Activated B cell treated with CpG ODN at 0.5 μM for 24 hours (primary cell): ENCODE measurements at places on chromosomes 7 and 10.

DNA sequence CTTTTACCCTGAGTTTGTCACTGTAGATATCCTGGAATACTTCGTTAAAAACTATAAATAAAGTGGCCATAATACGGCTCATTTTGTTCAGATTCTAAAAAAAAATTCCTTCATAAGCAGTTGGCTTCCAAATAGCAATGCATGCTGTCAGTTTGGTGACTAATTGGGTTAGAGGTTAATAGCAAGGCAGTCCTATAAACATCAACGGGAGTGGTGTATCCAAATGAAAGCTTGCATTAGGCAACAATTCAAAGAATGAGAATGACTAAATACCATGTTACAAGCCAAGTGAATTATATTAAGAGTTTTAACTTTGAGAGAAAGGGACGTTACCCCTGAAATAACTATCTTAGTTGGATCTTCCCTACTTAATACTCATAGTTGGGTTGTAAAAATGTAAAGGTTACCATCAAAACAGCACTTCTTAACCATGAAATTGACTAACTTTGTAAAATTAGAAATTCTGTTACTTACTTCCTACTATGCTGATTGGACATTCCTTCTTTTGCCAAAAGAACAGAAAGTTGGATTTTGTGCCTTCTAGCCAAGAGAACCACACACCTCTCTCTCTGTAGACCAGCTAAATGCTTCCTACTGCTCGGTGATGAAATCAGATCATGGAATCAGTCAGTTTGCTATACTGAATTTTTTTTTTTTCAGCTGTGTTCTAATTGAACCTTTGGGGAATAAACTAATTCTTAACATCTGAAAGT lies 98.0 kb downstream of the KAT6B start:
- no peak for DNase-seq

DNA sequence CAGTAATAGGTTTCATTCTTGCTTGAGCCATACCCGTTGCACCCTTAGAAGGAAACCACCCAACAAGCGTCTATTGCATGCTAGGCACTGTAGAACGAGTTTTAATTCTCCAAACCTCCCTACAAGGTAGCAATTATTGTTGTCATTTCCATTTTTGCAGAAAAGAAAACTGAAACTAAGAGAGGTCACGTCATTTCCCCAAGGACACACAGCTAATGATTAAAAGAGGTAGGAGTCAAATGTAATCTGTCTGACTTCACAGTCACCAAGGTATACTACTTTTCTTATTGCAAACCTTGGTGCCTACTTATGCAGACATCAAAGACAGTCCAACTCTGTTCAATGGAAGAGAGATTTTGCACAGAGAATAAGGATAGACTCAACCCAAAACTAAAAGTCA lies 49.1 kb upstream of the C1QL3 start:
- no peak for DNase-seq

DNA sequence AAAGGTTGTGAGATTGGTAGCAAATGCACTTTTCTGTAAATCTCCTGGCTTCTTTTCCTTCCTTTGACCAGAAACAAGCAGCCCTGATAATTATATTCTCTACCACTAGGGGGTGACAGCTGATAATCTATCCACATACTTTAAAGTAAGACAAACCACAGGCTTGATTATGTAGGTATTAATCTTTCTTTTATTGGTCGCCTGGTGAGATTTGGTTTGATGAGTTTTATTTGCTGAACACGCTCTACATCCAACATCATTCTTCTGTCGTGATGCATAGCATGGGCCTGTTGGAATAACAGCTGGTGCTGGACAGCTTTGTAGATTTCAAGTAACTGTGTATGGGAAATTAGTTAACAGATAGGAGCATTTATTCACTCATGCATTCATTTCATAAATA lies 63.5 kb downstream of the ZNF365 start:
- no peak for DNase-seq

DNA sequence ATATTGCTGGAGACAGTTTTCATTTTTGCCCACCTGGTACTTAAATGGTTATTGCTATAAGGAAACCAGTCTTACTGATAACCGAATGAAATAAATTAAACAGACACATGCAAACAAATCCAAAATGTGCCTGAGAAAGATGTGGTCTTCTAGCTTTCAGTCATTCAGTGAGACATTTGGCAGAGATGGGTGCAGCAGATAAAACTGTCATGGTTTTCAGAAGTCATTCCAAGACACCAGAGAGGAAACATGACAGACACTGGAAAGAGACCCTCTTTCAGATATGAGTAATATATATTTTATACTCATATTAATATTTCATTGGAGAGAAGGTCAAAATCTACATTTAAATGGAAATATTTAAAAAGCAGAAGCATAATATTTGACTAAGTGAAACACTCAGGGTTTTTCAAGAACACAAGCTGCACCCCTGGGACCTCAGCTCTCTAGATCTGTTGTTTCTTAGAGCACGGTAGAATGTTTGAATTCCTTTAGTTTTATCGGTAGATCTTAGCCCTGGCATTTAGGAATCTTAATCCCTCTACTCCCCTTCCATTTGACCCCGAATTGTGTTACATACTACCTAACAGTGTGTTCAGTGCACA lies 246.1 kb downstream of the AUTS2 start:
- no peak for DNase-seq

DNA sequence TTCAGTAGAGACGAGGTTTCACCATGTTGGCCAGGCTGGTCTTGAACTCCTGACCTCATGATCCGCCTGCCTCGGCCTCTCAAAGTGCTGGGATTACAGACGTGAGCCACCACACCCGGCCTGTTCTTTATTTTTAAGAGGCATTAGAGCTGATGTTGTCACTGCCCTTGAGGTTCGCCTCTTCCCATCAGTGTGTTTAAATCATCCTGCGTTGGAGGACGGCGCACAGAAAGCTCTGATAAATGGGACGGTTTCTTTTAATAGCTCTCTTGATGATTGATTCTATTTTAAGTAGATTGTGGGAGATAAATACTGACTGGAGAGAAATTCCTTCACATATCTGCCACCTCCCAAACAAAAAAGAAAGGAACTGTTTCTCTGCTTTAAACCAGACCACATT lies 29.0 kb downstream of the UPP1 start:
- DNase-seq = no peak

GRCh38 chr10:1451362-1451888 lies 285.9 kb downstream of the ADARB2 start:
- DNase-seq = no peak

DNA sequence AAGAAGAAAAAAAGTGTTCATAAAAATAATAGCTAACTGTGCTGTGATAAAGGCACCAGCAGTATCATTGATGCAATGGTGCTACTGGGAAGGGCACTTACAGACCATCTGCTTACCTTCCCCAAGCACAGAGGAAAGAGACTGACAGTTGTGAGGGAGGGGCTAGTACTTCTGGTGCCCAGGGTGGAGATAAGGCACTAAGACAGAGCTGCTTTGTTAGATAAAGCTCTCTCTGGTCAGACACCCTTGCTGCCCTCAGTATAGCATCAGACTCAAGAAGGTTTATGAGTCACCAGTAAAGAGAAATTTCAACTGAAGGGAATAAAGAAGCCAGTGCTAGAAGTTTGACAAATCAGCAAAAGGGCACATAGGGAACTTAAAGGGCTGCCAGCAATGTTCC lies 325.6 kb downstream of the HPSE2 start:
- no peak for DNase-seq

DNA sequence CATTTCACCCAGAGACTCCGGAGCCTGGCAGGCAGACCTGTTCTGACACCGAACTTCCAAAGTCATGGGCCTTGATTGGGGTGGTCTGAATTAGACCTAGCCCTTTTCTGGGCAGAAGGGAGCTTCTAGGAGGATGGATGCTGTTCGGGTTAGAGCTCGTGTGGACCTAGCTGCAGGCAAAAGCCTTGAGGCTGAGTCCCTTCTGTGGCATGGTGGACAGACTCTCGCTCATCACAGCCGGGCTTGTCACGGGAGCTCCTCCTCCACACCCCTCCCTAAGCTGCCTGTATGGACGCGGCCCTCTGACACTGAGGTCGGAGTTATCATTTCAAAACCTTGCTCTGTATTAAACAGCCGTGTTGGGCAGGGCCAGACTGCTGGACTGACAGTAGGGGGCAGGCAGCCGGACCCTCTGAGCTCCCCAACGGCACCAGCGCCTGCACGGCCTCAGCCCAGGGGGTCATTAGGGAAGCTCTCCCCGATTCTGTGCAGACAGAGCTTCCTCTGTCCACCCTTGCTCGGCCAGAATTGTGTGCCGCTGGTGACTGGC lies 2.2 kb downstream of the IRF5 start:
- DNase-seq = peak; percentile 65

DNA sequence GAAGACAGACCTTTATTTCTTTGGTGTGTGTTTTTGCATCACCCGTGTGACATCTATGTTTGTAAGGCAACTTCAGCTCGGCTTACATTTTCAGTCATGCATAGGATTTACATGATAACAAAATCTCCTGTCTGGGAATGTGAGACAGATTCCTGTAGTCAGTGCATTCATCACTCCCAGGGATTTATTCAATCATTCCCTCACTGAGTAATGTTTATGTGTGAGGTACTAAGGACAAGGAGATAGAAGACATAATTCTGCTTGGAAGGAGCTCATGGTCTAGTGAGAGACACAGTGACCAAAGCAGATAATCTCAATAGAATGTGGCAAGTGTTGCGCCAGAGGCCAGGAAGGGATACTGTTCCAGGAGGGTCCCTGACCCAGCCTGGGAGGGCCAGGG lies 35.2 kb upstream of the BMPER start:
- DNase-seq = no peak

GRCh38 chr7:83148776-83149175 lies 13.9 kb downstream of the PCLO start:
- no peak for DNase-seq

DNA sequence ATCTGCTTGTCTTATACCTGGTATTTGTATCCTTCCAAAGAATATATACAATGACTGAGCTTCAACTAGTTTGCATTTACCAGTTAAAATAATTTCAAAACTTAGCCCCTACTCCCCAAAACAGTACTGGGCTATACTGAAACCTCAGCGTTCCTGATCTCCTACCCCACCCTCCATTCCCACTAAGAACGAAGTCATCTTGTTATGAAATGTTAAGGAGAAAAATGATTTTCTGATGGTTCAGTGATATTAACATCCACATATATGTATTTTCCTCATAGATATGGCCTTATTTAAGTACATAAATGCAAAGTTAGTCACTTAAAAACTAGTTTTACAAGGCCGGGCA lies 28.9 kb upstream of the ANAPC16 start:
- DNase-seq = no peak

DNA sequence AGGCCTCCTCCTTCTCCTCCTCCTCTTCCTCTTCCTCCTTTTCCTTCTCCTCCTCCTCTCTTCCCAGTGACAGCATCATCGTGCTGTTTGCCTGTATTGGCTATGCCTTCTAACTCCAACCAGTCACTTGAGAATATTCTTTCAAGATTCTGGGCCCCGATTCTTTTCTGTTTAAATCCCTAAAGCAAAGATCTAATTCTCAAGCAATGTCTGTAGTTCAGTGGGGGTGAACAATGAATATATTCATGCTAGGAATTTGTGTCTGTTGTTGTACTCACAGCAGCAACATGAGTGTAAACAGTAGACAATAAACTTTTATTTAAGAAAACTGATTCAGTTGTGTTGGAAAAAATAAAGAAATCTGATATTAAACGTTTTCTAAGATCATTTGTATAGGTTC lies 30.7 kb downstream of the NUDT5 start:
- no peak for DNase-seq

- no peak for DNase-seq
Measured at GRCh38 chr10:88881320-88881719, 1.3 kb downstream of the STAMBPL1 start.

- no peak for DNase-seq
Measured at GRCh38 chr7:70553364-70553763, 578.6 kb upstream of the GALNT17 start.

DNA sequence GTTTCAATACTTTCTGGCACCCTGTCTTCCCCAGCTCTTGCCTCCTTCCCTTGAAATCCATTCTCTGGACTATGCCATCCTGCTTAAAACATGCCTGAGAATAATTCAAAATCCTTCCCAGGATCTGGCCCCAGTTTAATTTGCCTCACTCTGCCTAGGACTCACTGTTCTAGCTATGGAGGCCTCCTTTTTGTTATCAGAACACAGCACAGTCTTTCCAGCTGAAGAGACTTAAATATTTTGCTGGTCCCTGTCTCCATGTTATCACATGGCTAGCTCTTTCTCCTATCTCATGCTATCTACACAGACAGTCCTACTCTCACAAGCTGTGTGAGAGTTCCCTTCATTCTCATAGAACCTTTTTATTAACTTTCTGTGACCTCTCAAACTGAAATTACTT lies 194.8 kb downstream of the RNLS start:
- no peak for DNase-seq

- DNase-seq = no peak
Measured at GRCh38 chr10:24363070-24363469, 154.1 kb downstream of the KIAA1217 start.

DNA sequence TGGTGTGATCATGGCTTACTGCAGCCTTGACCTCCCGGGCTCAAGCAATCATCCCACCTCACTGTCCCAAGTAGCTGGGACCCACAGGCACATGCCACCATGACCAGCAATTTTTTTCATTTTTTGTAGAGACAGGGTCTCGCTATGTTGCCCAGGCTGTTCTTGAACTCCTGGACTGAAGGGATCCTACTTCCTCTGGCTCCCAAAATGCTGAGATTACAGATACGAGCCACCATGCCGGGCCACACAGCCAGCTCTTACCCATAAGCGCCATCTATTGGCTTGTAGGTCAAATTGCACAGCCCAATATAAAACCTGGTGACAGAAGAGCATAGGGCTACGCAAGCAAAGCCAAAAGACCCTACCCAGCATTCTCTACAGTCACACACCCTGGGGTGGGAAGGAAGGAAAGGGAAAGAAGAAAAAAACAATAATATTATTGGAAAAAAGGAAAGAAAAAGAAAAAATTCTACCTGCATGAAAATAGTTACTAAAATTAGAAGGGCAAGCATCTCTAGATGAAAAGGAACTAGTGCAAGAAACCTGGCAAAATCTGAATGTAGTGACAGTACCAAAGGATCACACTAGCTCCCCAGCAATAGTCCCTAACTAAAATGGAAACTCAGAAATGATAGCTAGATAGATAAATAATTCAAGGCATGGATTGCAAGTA lies 29.4 kb upstream of the AMPH start:
- DNase-seq = no peak

DNA sequence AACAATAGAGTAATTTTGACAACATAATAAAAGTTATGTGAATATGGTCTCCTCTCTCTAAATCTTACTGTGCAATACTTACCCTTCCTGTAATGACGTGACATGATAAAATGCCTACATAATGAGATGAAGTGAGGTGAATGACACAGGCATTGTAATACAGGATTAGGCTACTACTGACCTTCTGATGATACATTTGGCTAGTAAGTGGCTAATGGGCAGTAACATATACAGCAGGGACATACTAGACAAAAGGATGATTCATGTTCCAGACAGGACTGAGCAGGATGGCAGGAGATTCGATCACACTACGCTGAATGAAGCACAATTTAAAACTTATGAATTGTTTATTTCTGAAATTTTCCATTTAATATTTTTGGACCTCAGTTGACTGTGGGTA lies 4.7 kb downstream of the C10orf88 start:
- DNase-seq = no peak

DNA sequence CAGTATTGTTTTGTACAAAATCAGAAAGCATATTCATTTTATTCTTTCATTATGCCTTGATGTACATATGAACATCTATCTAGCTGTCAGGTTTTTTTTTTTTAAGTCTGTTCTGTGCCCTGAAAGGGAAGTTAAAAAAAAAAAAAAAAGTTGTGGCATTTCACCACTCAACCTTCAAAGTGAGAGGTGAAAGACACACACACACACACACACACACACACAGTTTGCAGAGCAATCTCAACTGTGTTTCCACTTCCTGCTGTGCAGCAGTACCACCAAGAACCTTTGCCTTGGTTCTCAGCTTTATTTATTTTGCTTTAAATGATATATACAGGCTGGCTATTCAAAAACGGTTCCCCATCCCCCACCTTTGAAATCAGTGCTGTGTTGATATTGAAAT lies 955.6 kb downstream of the GATA3 start:
- no peak for DNase-seq
